ENCODE measurements at places on chromosomes 6 and 20.

DNA sequence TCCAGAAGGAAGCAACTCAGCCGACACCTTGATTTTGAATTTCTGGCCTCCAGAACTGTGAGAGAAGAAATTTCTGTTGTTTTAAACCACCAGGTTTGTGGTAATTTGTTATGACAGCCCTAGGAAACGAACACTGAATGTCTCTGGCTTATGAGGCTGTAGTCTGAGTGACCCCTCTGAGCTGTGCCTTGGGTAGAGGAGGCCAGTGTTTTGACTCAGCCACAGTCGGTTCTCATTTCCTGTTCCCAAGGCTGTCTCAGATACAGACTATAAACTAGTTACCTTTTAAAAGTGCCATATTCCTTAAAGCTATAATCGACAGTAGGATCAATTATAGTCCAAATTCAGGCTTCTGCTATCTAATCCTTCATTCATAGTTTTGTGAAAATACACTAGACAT is 391.2 kb upstream of the MAP3K7 start:
- no peak for DNase-seq

DNA sequence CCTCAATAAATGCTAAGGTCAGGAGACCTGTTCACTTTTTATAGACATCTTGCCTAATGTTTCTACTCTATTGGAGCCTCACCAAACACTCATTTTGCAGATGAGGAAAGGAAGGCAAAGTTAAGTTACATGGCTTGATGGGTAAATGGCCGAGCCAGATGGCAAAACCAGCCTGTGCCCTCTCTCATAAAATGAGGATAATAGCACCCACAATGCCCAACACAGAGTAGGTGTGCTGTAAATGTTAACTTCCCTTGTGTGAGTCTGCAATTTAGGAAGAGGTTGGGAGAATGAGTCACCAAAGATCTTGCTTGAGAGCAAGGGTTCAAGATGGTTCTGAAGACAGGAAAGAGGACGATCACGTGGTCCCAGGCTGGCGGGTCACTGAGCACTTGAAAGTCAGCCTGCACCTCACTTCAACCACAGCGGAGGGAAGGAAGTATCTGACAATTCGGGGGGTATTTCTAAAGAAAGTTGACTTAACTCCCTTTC is 3.3 kb downstream of the KCNK5 start:
- DNase-seq, result no peak

DNA sequence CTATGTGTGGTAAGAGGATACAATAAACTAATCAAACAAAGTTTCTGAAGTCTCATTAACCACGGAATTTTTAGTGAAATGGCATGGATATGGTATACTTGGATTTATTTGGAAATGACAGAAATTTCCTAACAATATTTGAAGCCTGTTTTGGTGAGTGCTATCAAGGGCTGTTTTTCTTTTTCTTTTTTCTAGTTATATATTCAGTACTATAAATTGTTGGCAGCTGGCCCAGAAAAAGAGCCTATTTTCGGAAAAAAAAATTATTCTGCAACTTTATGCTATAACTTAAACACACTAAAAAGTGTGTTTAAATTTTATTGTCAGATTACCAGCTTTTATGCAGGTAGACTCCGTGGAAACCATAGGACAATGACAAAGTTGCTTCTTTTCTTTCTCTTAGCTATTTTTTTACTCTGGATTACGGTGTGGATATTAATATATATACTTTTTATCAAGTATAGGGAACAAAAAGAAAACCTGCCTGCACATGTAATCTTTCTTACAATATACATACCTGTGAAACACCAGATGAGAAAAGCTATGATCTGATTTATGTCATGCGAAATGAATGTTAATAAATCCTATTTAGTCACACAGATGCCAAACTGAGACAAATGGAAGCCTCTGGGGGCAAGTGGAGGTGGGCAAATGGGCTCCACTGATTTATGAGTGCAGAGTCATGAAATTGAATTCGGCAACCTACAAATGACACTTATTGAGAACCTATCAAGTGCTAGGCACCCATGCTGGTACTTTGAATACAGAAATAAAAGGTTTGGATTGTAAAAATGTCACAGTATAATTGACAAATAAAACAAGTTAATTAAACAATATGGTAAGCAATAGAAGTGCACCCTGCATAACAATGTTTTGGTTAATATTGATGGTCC is 919.5 kb upstream of the FLRT3 start:
- DNase-seq, result no peak

- no peak for DNase-seq
Observed at GRCh38 chr20:36646678-36647077, 682 bp upstream of the SLA2 start.

DNA sequence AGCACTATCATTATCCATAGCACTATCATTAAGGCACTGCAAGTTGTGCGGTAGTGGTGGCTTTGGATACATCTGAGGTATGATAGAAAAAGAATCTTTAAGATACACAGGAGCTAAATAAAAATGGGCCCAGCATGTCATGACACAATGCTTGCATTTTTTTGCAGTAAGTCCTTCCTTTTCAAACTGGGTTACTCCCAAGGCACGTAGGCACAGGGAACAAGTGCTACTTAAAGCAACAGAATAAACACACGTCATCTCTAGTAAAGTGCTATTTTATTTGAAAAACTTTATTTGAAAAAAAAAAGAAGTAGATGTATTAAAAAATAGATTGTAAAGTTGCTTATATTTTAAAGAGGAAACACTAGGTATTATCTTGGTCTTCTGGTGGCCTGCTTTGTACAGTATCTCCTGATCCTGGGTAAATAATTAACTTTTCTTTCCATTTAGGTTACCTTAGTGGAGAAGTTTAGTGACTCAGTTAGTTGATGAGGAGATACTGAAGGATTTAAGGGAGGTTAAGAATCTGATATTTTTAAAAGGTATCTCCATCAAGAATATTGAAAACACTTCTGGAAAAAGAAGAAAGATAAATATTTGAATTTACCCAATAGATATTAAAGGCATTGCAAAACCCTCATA is 129.6 kb downstream of the EDN1 start:
- DNase-seq, result no peak

- DNase-seq, result no peak
Observed at GRCh38 chr6:29796026-29796425, 31.6 kb upstream of the HLA-G start.

DNA sequence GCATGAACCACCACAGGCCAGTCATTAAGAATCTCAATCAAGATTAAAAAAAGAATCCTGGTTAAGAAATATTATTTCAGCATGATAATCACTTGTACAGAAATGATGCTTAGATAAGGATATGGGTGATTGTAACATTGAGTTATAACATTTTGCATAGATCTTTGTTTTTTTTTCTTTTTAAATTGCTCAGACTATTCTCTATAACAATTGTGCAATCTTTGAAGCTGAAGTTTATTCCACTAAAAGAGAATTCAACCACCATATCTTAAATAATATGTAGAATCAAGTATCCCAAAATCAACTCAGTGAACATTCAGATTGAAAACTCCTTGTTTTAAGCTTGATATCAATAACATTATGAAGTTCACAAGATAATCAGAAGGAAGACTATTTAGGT is 663 bp upstream of the SMIM28 start:
- no peak for DNase-seq

- DNase-seq, result no peak
Observed at GRCh38 chr6:12175626-12176025, 114.5 kb upstream of the EDN1 start.

DNA sequence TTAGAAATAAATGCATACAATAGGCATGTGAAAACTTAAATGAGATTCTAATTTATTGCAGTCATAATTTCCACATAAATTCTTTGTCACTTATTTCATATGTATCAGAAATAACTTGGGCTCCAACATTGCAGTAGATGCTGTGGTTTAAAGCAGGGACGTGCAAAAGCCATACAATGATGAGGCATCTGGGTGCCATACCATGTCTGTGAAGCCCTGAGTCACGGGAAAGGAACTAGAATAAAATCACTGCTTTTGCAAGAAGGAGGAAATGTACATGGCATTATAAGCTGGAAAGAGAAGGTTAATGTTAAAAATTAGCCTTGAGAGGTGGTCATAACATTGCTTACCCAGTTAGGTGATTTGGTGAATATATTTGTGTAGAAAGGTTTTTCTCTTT is 180.4 kb downstream of the SASH1 start:
- DNase-seq, result no peak

GRCh38 chr20:37878835-37879599 is 23.9 kb upstream of the VSTM2L start:
- no peak for DNase-seq

DNA sequence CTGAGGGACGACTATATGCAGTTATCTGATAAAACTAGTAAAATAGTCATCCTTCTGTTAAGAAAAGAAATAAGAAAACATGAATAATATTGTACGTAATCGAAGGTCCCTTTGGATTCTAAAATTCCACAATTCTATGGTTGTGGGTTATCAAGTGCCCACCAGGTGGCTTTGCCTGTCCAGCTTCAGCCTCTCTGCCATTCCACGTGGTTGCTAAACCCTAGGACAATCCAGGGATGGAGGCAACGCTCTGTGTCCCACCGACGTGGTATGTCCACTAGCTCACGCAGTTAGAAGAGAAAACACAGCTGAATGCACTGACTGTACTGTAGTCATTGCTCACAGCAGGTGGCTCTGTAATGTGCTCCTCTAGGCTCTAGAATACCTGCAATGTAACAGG is 349.3 kb downstream of the FARS2 start:
- no peak for DNase-seq

DNA sequence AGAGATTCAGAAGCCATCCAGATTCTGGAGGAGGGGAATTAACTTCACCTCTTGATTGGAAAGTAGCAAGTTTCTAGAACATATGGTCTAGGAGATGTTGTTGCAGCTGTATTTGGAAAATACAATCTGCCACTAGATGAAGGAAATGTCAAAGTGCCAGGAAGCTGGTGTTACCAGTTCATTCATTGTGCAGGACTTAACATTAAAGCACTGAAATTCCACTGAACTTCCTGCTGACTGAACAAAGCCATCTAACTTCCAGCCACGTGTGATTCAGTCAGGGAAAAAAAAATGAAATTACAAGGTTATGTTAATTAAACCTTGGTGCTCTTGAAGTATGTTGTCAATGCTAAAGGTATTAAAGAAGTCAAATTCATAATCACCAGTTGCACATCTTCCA is 321.5 kb upstream of the SASH1 start:
- DNase-seq, result no peak

GRCh38 chr6:33983109-33983716 is 162.7 kb downstream of the GRM4 start:
- no peak for DNase-seq

DNA sequence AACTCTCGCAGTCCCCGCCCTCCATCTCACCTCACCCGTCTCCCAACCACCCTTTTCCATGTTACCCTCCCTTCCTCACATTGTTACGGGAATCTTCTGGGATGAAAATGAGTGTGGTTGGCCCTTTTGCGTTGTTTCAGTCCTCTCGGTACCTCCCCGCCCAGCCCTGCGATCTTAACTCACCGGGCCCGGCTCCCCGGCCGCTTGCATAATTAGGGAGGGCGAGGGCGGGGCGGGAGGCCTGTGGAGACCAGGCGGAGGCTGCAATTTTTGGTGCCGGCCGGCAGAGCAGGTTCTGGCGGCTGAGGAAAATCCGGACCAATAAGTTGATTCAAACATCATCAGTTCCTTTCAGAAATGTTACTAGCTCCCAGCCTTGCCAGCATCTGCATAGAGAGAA is 25.2 kb downstream of the TFAP2B start:
- DNase-seq, result no peak

DNA sequence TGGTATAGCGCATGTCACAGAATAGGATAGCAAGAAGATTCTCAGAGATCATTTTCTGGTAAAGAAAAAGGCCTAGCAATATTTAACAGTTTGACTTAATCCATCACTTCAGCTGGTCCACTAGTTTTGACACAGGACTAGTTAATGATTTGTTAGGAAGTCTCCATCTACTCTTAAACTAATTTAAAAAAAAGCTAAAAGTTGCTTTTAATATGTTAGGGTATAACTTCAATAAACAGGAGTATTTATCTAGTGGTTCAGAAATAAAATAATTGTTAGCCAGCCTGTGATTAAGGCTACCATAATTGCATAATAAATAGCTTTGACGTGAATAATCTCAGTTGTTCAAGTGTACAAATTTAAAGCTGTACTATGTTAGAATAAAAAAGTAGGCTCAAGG is 195.6 kb downstream of the FUT9 start:
- no peak for DNase-seq

DNA sequence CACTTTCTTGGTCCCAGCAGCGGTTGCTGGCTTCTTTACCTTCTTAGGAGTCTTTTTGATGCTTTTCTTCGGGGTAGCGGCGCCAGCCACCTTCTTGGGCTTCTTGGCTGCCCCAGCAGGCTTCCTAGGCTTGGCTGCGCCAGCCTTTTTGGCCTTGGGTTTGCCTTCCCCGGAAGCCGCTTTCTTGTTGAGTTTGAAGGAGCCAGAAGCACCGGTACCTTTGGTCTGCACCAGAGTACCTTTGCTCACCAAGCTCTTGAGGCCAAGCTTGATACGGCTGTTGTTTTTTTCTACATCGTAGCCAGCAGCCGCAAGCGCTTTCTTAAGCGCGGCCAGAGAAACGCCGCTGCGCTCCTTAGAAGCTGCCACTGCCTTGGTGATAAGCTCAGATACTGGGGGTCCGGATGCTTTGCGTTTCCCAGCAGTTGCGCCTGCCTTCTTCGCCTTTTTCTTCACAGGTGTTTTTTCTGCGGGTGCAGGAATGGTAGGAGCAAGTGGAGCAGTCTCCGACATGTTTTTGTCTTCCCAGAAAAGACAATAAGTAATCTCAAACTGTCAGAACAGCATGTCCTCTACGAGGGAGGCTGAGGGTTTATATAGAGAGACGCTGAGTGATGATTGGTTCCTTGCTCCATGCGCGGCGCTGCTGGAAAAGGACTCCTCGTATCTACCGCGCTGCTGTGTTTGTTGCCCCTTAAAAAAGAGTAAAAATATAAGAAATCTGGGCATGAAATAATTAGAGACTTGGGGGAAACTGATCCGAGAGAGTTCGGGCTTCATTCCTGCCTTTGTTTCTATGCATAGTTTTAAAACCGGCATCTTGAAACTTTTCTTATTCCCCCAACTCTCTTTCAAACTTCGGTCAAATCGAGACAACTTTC is 130.3 kb upstream of the BTN3A2 start:
- DNase-seq, result no peak

GRCh38 chr20:37803438-37804307 is 99.3 kb upstream of the VSTM2L start:
- no peak for DNase-seq

- DNase-seq, result no peak
Observed at GRCh38 chr20:18719426-18719825, 94.2 kb upstream of the SCP2D1 start.

- DNase-seq, result no peak
Observed at GRCh38 chr6:76701610-76702009, 629.1 kb upstream of the IMPG1 start.

GRCh38 chr6:39102071-39102820 is 12.7 kb downstream of the SAYSD1 start:
- no peak for DNase-seq

GRCh38 chr20:9269280-9269971 is 200.5 kb downstream of the PLCB4 start:
- DNase-seq, result no peak

GRCh38 chr6:43082806-43083655 is 6.9 kb downstream of the PTK7 start:
- no peak for DNase-seq

DNA sequence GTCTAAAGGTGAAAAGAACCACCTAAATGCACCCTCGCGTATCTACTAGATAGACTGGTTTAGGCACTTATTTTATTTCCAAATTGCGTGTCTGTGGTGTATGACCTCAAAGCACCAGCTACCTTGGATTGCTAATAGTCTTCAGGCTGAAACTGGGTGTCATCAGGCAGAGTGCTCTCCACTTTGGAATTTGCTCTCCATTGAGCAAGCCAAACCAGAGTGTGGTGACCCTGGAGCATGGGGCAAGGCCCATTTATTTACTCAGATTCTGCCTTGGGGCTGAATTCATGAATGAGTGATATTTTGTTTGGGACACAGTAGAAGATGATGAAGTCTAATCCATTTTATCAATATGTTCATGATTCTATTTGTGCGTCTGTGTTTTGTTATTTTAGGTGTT is 812.8 kb upstream of the SLC35B3 start:
- no peak for DNase-seq
